ENCODE measurements at places on chromosomes 3 and 15.

DNA sequence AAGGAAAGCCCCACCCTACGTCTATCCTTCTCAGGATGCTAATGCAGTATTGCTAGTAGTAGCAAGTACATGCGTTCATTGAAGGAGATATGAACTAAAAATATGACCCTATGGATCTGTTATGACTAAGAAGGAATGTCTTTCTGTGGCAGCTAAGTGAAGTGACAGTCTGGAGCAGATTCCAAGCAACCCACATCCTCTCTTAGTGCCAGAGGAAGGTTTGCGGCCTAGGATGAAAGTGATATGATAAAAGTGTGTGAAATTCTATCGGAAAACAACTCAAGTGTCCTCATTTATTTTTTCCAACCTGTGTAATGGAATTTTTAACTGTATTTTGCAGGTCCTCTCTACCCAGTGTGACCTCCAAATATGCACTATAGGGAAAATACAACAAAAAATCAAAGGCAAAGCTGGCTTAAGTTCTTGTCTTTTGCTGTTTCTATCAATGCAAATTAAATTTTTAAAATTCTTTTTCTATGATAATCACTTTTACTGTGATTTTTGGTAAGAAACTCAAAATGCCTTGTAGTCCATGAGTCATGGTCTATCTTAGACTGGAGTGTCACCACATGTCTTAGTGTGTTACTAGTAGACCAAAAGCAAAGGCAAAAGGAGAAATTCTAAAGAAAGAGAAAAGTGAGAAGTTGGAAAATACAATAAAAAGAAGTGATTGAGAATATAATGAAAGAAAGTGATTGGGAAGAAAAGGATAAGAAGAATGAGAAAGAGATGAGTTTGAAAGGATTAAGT is 161.2 kb upstream of the TMCO5A start:
- DNase-seq = no peak
- no peak overlapping the region for H3K27ac ChIP-seq
- H3K4me3 ChIP-seq = no peak overlapping the region
- H3K36me3 ChIP-seq = no peaks in the 10 kb centered on the region
- H3K27me3 ChIP-seq = no peaks in the 10 kb centered on the region
- no peaks in the 10 kb centered on the region for H3K4me1 ChIP-seq

DNA sequence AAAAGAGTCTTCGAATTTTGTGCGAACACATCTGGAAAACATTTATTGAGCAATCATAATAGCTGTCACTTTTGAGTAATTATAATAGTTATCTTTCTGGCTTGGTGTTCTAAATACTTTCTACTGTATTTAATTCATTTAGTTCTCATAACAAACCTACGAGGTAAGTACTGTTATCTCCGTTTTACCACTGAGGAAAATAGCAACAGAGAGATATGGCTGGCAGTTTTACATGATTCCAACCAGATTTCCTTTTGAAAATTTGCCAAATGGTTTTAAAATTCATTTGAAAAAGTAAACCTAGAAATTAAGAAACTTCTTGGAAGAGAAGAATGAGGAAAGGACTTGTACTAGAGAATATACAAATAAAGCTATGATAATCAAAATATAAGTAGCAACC is 37.3 kb upstream of the MGA start:
- no peak overlapping the region for H3K27ac ChIP-seq
- peaks cover 23% of the 10 kb centered on the region for H3K4me1 ChIP-seq
- H3K36me3 ChIP-seq = no peaks in the 10 kb centered on the region
- H3K4me3 ChIP-seq = no peak overlapping the region
- DNase-seq = no peak
- peaks cover 11% of the 10 kb centered on the region for H3K27me3 ChIP-seq

- H3K4me3 ChIP-seq = no peak overlapping the region
- H3K27me3 ChIP-seq = no peaks in the 10 kb centered on the region
- H3K4me1 ChIP-seq = no peaks in the 10 kb centered on the region
Observed at GRCh38 chr3:164903820-164904451, 174.4 kb downstream of the SI start.

DNA sequence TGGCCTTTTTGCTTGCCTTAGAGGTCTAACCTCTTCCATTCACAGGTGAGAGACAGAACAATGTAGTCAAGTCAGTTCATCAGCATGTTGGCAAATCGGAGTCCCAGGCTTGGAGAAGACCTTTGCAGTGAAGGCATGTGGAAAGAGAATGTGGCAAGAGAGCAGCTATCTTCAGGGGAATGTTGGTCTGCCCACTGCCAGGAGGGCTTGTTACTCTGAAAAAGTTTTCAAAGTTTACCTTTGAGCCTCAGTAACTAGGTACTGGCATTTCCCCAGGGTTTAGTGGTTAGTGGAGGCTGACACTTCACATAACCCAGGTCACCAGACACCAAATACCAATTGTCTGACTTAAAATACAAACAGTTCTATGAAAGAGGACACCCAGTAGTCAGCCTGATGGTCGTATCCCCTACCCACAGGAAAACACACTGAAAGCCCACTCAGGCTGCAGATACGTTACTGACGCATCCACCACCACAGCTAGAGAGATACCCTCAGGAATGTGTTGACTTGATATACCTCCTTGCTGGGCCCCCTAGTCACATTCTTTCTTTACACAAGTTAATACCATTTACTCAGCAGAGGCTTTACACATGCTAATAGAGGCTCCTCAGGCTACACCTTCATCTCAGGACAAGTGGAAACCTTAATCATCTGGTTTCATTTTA is 9.7 kb upstream of the ARID3B start:
- H3K4me1 ChIP-seq = peaks cover 6% of the 10 kb centered on the region
- no peaks in the 10 kb centered on the region for H3K36me3 ChIP-seq
- no peak for DNase-seq
- H3K27ac ChIP-seq = no peak overlapping the region
- H3K4me3 ChIP-seq = no peak overlapping the region

- H3K4me3 ChIP-seq = no peak overlapping the region
- H3K27ac ChIP-seq = no peak overlapping the region
- peaks cover 12% of the 10 kb centered on the region for H3K27me3 ChIP-seq
- H3K4me1 ChIP-seq = peaks cover 6% of the 10 kb centered on the region
Observed at GRCh38 chr3:10780243-10780642, 35.8 kb upstream of the SLC6A11 start.

- no peaks in the 10 kb centered on the region for H3K27me3 ChIP-seq
- H3K4me1 ChIP-seq = peaks cover 23% of the 10 kb centered on the region
- peak; percentile 29 for DNase-seq
- peak overlapping the region; percentile 69 for H3K4me3 ChIP-seq
- peak overlapping the region; percentile 78 for H3K27ac ChIP-seq
- H3K36me3 ChIP-seq = no peaks in the 10 kb centered on the region
Observed at GRCh38 chr3:4351164-4351855, 48.1 kb downstream of the SETMAR start.

DNA sequence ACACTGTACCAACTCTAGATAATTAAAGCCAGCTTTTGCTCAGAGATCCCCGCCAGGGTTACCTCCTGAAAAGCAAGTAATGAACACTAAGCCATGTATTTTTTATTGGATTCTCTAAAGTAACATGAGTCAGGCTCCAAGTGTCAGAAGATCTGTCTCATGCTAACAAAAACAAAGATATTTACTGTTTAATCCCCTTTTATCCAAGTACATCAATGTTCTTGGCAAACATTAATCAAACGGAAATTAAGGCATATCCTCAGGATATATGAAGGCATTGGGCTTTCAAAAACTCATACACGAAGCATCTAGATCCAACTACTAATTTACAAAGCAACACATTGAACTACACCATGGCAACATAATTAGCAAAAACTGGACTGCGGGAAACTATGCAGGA is 37.2 kb downstream of the MYO5A start:
- peaks cover 7% of the 10 kb centered on the region for H3K36me3 ChIP-seq
- no peak overlapping the region for H3K27ac ChIP-seq
- H3K4me3 ChIP-seq = no peak overlapping the region
- no peaks in the 10 kb centered on the region for H3K27me3 ChIP-seq

DNA sequence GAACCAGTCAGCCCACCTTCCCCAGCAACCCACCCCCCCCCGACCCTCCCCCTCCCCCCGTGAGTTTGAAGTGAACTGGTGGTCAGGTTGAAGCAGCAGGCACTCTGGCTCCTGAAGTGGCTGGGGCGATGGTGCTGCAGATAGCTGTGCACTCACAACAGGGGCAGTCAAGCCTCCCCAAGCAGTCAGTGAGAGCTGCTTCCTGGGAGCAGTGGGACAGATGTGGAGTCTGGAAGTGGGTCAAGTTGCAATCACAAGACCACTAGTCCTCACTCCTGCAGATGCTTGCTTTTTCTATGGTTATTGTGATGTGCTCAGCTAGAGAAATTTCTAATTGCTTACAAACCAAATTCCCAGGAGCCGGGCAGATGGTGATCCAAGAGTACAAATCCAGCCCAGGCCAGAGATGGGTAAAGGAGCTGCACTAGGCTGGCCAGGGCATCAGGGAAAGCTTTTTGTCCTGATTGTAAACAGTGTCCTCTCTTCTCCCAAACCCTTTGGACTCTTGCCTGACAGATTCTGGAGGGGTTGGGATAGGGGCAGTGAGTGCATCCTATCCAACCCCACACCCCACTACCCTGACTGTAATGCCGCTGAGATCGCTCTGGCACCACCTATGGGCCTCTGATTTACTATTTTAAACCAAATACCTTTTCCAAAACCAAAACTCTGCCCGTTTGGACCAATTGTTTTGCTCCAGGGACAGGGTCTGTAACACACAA is 9.8 kb upstream of the CLPX start:
- no peak overlapping the region for H3K27ac ChIP-seq
- no peaks in the 10 kb centered on the region for H3K27me3 ChIP-seq
- H3K36me3 ChIP-seq = no peaks in the 10 kb centered on the region

- no peak overlapping the region for H3K4me3 ChIP-seq
- H3K36me3 ChIP-seq = no peaks in the 10 kb centered on the region
- H3K27ac ChIP-seq = no peak overlapping the region
- peaks cover 2% of the 10 kb centered on the region for H3K27me3 ChIP-seq
Observed at GRCh38 chr15:65332391-65333147, 28.1 kb downstream of the RNU5B-1 start.

DNA sequence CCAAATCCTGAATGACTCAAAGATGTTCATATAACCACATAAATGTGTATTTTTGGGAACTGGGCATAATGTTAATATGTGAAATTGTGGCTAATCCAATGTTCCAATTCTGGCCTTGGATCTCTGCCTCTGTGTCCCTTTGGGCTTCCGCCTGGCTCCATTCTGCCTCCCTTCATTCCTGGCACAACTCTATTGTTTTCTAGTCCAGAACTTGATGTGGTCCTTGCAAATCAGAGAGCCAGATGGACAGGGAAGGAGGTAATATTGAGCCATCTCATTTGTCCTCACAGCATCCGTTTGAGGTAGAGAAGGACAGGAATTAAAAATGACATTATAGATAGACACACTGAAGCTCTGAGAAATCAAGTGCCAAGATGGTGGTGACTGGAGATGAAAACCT is 355.7 kb upstream of the TBL1XR1 start:
- H3K27me3 ChIP-seq = no peaks in the 10 kb centered on the region
- DNase-seq = no peak
- peaks cover 9% of the 10 kb centered on the region for H3K36me3 ChIP-seq
- no peak overlapping the region for H3K4me3 ChIP-seq

GRCh38 chr15:80015156-80015555 is 44.2 kb upstream of the BCL2A1 start:
- H3K4me3 ChIP-seq = no peak overlapping the region
- no peak overlapping the region for H3K27ac ChIP-seq
- no peaks in the 10 kb centered on the region for H3K27me3 ChIP-seq
- no peaks in the 10 kb centered on the region for H3K36me3 ChIP-seq
- peaks cover 3% of the 10 kb centered on the region for H3K4me1 ChIP-seq

DNA sequence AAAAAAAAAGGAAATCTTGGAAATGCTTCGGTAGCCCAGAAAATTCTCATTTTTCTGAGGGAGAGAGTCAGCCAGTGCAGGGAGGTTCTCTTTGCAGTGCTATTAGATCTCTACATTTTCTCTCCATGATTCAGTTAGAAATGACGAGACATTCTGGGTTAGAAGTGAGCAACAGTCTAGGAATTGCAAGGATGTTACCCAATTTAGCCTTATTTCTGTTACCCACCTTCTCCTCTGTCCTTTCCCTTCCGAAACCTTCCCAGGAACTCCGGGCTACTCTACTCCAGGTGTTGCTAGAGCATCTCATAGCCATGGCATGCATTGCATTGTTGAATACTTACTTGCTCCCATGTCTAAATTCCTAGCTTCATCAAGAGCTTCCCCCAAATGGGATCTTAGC is 106.8 kb downstream of the EDEM1 start:
- H3K27me3 ChIP-seq = peaks cover 4% of the 10 kb centered on the region
- no peak for DNase-seq
- no peak overlapping the region for H3K4me3 ChIP-seq

GRCh38 chr3:112539825-112540650 is 21.7 kb downstream of the ATG3 start:
- H3K36me3 ChIP-seq = peaks cover 71% of the 10 kb centered on the region
- H3K27me3 ChIP-seq = no peaks in the 10 kb centered on the region
- H3K4me3 ChIP-seq = no peak overlapping the region
- no peak for DNase-seq
- H3K4me1 ChIP-seq = peaks cover 20% of the 10 kb centered on the region

- no peaks in the 10 kb centered on the region for H3K27me3 ChIP-seq
- no peaks in the 10 kb centered on the region for H3K4me1 ChIP-seq
- H3K27ac ChIP-seq = no peak overlapping the region
- H3K36me3 ChIP-seq = no peaks in the 10 kb centered on the region
- no peak for DNase-seq
Observed at GRCh38 chr3:24017305-24017704, 72.2 kb downstream of the NR1D2 start.

DNA sequence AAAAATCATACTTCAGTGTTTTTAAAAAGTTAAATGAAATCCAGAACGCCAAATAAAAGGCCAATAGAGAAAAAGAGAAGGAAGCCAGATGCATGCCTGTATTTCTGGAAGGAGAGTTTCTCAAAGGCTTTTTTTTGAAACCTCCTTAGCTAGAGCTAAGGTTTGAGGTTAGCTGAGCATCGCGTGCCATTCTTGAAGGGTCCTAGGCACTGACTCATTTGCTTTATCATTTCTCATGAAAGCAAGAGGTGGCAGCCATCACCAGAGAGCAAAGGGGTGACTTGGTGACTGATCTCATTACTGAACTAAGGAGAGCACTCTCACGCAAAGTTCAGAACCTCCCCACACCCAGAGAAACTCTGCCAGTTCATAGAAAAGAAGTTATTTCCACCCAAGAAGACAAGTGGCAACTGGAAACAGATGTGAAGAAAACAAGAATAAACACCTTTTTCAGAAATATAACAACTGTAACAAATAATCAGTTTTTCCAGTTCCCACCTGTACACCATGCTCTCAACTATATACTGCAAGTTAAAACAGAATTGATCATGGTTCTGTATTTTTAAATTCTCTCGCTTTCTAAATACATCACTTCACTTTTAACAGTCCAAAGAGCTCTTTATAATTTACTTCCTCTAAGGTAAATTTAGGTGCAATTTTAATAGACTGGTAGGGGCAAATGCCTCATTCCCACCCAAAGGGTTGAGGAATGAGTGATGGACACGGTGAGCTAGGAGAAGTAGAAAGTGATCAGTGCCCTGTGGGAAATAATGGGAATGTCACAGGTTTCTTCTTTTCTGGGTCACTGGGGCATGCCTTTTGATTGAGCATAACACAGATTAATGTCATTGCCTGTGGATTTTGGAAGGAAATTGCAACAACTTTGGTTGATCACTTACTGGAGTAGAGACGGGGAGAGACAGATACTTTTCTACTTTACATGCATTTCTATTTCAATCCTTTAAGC is 24.7 kb downstream of the GPR15 start:
- peak overlapping the region; percentile 72 for H3K4me3 ChIP-seq
- peak; percentile 90 for DNase-seq
- peak overlapping the region; percentile 96 for H3K27ac ChIP-seq
- H3K27me3 ChIP-seq = no peaks in the 10 kb centered on the region
- H3K4me1 ChIP-seq = peaks cover 87% of the 10 kb centered on the region
- H3K36me3 ChIP-seq = peaks cover 45% of the 10 kb centered on the region

All from activated CD4-positive, alpha-beta T cell treated with anti-CD3 and anti-CD28 coated beads, Interleukin-2, amount 10 ng/mL, durations not matched to agents 7 days and 5 days (primary cell).